ENCODE measurements at places on chromosomes 7 and 10.

- no peak for DNase-seq
These were observed 7.8 kb downstream of the MAD1L1 start for GRCh38 chr7:2224934-2225333.

DNA sequence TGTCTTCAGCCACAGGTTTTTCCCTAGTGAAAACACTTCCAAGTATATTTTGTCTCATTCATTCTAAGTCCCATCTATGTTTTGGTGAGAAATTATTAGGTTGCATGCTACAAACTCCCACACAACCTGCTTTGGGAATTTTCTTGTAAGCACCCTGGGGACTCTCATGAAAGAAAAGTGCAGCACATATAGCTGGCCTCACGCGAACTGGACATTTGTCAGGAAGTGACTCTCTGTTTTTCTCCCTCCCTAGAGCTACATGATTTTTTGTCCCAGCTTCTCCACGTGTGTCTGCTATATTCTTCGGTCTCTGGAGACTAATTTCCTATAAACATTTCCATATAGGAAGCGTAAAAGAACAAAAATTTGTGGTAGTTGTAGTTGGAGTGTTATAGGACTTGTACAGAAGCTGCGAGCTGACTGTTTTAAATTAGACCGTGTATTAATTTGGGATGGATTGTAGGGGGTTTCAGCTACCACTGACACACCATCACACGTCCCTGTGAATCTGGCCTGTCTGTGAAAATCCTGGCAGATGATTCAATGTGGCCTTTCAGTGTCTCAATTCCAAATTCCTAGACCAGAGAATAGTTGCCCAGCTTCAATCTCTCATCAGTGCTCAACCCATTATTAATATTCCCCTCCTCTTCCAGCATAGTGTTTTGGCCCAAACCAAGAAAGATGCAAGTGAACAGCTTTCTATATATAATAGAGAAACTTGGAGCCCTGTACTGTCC, 40.2 kb downstream of the ARL4A start:
- no peak for DNase-seq

- no peak for DNase-seq
These were observed 6.9 kb downstream of the PIK3CG start for GRCh38 chr7:106871793-106872571.

DNA sequence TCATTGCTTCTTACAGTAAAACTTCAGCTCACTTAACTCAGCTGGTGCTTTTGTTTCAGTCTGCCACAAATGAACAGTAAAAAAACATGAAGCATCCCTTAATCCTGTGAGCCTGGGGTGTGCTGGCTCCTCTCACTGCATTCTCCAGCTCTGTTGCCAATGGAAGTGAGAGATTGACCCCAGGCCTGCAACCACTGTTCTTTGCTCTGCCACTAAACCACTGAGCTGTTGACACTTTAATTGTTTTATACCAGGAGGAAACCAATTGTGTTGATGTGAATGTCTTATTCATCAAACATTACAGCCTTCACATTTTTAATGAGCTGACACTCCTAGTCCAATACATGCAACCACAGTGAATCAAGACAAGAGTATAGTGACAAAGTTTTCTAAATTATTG, 69.4 kb upstream of the FZD1 start:
- no peak for DNase-seq

- DNase-seq: no peak
These were observed 2.0 kb downstream of the HPSE2 start for GRCh38 chr10:99233689-99234037.

DNA sequence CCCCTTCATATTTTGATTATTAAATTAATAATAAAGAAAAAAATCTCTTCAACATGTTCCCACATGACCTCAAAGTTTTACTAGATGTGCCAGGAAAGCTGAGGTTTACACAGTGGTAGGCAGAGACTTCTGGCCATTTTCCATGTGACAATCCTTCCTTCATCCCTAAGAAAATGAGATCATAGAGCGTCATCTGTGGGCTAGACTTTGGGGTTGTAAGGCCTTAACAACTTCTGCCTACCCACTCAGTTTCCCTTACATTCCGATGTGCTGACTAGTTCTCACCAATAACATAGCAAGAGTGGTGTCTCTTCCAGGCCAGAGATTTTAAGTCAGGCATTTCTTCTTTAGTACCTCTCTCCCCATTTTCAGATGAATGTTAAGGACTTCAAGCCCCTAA, 171.1 kb upstream of the PHF14 start:
- DNase-seq: no peak

- DNase-seq: no peak
These were observed 45.7 kb downstream of the VAX1 start for GRCh38 chr10:117092386-117092785.

GRCh38 chr10:69845574-69846292, 44.0 kb downstream of the COL13A1 start:
- DNase-seq: no peak

- no peak for DNase-seq
These were observed 11.0 kb upstream of the ZNF107 start for GRCh38 chr7:64654796-64655548.

DNA sequence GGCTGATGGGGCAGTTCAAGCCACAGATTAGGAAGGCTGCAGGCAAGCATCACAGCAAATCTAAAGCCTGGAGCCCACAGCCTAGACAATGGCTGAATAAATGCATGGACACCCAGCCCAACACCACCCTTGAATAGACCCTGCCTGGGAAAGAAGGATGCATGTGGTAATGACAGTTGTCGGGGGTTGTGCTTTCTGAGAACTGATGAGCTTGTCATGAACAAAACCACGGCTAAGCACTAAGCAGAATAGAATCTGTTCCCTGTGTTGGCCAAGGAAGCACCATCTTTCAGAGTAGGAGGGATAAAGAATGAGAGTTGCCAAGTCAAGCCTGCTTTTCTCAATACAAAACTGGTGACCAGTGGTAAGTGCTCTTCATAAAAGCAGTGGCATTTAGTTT, 66.1 kb upstream of the JCAD start:
- no peak for DNase-seq

GRCh38 chr7:92696584-92696983, 106.4 kb upstream of the FAM133B start:
- no peak for DNase-seq

DNA sequence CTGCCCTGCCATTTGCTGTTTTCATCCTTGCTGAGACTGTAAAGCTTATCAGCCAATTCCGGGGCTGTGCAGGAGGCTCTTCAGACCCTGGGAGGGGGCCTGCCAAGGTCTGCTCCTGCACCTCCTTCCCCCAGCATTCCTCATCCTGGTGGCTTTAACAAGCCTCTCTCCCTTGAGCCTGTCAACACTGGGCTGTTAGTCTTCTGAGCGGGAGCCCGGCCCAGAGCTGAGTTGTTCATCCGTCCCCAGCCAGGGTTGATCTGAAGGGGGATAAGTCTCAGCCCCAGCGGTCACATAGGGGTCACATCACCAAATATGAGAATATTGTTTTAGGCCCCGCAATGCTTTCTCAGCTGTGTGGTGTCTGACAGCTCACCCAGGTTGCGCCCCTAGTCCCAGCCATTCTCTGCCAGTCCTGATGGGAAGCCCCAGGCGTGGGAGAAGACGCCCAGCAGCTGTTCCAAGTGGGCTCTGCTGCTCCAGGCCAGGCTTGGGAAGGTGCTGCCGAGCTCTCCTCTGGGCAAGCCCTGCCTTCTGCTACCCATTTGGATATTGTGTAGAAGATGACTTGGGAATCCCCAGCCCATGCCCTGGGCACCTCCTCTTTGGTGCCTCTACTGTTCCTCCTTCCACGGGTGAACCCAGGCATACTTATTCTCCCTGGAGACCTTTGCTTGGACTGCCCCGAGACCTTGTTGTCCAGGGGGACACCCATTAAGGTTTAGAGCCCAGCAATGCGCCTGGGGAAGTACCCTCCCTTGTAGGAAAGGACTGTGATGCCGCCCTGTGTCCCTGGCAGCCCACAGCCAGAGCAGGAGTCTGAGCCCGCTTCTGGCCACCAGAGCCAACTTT, 23.5 kb upstream of the TRIM8 start:
- DNase-seq: no peak

DNA sequence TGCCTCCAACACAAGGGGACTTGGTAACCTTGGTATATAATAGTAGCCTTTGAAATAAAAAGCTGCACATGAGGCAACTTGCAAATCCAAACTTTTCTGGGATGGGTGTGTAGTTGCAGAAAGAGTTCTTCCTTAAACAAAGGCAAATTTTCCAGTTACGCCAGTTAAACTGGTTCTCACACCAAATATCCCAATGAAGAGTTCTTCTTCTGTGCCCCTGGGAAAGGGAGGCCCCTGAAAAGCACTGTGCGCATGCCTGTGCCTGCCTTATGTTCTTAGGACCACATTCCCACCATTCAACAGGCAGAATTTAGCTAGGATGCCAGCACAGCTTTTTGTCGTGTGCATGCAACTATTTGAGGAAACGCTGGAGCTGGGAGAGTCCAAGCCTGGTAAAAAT, 164.8 kb upstream of the SLC25A13 start:
- DNase-seq: no peak

- no peak for DNase-seq
These were observed 205.4 kb upstream of the VSTM2A start for GRCh38 chr7:54336800-54337199.

DNA sequence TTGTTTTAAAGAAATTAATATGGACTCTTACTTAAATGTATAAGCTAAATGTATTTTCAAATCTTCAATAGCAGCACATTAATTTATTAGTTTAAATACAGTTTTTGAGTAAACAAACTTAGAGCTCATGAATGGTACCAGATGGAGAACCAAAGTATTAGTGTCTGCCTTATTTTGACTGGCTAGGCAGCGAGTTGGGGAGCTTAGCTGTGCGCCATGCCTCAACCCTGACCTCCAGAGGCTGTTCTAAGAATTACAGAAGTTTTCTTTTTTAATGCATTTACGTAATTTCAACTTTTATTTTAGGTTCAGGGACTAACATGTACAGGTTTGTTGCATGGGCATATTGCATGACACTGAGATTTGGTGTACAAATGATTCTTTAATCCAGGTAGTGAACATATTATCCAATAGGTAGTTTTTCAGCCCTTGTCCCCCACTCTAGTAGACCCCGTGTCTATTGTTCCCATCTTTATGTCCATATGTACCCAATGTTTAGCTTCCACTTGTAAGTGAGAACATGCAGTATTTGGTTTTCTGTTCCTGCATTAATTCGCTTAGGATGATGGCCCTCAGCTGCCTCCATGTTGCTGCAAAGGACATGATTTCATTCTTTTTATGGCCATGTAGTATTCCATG, 166.8 kb downstream of the IQUB start:
- DNase-seq: no peak

GRCh38 chr7:148712678-148713329, 14.1 kb downstream of the CUL1 start:
- no peak for DNase-seq

DNA sequence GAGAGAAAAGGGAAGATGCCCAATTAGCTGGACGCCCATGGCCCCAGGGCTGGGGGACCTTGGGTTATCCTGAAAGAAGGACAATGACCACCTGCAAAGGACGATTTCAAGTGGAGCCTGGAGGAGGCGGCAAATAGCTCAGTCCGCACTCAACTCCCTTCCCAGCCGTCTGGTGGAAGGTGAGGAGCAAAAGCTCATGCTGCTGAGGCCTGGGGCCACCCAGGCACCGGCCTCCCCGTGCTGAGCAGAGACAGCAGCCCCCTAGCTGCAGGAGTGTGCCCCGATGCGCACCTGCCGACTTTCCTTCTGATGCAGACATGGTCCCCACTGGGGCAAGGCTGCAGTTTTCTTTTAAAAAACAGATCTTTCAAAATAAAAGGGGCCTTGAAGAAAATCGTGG, 7.9 kb downstream of the FAM20C start:
- no peak for DNase-seq

GRCh38 chr7:27782849-27783248, 42.9 kb downstream of the TAX1BP1 start:
- DNase-seq: no peak

DNA sequence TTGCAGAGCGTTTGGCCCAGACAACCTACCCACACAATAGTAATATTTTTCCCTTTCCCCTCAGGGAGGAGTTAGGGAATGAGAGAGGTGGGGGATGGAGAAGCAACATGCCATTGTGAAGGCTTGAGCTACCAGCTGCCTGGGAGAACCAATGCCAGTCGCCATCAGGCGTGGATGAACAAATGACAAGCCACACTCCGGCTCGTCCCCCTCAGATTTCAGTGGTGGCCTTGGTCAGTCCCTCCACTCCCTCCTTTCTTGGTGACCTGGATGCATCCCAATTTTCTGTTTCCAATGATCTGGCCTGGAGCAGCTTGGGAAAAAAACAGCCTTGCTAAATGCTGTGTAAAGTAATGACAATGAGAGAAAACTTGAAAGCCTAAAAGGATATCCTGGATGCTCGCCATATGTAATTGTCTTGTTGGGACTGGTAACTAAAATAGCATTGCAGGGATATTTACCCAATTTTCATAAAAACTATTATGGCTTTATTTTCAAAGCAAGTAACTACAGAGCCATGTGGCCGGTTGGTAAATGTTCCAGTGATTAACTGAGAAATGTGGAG, 110.7 kb downstream of the ICA1 start:
- no peak for DNase-seq

- DNase-seq: no peak
These were observed 47.7 kb upstream of the INPP5A start for GRCh38 chr10:132489704-132490534.

- DNase-seq: no peak
These were observed 67.0 kb downstream of the WDR37 start for GRCh38 chr10:1123198-1123597.

DNA sequence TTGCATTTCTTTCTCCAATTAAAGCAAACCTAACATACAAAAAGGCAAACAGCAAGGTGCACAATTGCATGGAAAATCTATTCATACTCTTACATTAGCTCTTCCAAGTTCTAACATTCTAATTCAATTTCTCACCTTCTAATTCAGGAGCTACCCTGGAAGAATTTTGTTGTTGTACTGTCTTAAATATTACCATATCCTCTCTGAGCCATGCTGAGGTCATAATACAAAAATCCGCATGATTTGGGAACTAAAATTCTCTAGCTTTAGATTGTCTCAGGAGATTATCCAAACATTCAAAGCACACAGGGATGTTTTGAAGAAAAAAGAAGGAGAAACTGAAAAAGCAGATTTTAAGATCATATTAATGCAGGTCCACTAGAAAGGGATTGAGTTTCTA, 229.9 kb downstream of the KIAA1217 start:
- no peak for DNase-seq

DNA sequence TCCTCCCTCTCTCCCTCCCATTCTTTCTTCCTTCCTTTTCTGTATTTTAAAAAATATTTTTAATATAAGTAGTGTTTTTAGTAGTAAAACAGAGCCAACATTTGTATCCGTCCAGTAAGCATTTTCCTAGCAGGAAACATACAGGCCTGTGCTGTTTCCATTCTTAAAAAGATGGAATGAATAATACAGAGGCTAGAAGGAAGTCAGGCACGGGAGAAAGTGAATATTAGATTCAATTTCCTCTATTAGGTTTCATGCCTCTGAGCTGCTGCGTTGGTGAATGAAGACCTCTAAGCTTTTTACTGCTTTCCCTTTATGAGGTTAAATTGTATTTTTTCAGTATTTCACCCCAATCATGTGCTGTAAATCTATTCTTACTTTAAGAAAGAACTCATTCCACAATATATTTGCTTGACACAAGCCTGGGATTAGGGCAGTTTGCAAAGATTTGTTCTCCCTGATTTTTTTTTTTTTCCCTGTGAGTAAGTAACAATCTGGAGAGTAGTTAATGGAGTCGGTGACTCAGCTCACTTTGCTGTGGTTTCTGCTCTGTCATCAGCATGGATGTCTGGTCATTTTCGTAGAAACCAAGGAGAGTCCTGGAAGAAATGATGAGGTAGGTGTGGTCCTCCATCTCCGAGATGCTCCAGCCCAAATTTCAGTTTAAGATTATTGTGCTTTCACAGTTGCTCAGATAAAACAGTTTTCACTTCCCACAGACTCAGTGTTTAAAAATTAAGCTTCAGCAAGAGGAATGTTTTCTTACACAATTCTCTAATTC, 76.1 kb upstream of the PITRM1 start:
- DNase-seq: no peak

- no peak for DNase-seq
These were observed 90.5 kb upstream of the SDK1 start for GRCh38 chr7:3210531-3210930.
